Activated naive CD8-positive, alpha-beta T cell treated with anti-CD3 and anti-CD28 coated beads, Interleukin-2, amount 10 ng/mL, durations not matched to agents 7 days and 5 days (primary cell): ENCODE measurements at places on chromosomes 3 and 15. TPM values are rescaled to one million over a fixed set of nuclear protein-coding genes. Genes with fewer than 3 reads are reported as not detected.

The GPR176 gene
- total RNA-seq = 0.14 TPM

DNA sequence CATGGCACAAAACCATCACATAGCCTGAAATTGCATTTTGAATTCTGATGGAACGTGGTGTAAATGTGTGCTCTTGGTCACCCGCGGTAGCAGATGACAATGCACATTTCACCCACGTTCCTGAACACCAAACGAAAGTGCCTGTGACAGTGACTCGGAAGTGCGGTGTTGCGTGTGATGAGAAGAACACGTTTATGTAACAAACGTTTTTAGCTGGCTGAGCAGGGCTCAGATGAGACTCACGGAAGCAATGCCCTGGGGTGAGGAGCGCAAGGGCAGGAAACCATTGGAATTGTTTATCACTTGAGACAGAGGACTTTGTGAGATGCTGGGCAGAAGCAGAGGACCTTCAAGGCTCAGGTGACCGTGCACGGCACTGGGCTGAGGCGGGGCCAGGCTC, 449.2 kb upstream of the CFAP20DC start:
- no peak for DNase-seq
- H3K36me3 ChIP-seq = peaks cover 2% of the 10 kb centered on the region
- H3K27ac ChIP-seq = no peak overlapping the region
- no peaks in the 10 kb centered on the region for H3K27me3 ChIP-seq
- no peak overlapping the region for H3K4me3 ChIP-seq
- H3K4me1 ChIP-seq = peaks cover 1% of the 10 kb centered on the region

DNA sequence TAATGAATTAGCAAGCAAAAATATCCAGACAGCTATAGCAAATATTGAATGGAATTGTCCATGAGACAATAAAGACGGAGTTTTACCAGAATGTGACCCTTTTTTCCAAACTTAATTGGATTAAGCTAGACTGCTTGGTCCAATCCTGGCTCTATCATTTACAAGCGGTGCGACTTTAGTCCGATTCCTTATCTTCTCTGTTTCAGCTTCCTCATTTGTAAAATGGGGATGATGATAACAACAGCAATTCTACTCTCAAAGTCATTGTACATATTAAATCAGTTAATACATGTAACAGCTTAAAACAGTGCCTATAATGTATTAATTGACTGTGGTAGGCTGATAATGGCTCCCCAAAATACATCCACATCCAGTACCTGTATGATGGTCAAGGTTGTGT, 62.1 kb upstream of the CRBN start:
- no peaks in the 10 kb centered on the region for H3K4me1 ChIP-seq
- no peaks in the 10 kb centered on the region for H3K36me3 ChIP-seq
- no peak overlapping the region for H3K4me3 ChIP-seq
- H3K27ac ChIP-seq = no peak overlapping the region
- no peak for DNase-seq

GRCh38 chr15:73700041-73700842, 16.1 kb downstream of the CD276 start:
- H3K27ac ChIP-seq = no peak overlapping the region
- no peaks in the 10 kb centered on the region for H3K36me3 ChIP-seq
